ENCODE measurements at places on chromosomes 6 and 20.

DNA sequence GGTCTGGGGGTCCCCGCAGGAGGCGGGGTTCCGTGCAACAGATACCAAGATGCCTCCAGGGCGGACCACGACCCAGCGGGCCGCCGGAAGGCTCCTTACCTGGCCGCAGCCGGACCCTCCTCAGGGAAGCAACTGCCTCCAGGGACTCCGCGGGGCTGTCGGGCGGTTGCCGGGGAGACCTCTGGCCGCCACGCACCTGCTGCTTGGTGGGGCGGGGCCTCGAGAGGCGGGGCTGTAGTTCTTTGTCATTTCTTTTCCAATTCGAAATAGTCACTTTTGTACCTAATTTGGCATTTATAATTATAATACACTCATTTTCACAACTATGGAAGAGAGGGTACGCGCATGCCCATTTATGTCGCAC lies 647 bp downstream of the AK9 start:
- DNase-seq = peak; percentile 65

DNA sequence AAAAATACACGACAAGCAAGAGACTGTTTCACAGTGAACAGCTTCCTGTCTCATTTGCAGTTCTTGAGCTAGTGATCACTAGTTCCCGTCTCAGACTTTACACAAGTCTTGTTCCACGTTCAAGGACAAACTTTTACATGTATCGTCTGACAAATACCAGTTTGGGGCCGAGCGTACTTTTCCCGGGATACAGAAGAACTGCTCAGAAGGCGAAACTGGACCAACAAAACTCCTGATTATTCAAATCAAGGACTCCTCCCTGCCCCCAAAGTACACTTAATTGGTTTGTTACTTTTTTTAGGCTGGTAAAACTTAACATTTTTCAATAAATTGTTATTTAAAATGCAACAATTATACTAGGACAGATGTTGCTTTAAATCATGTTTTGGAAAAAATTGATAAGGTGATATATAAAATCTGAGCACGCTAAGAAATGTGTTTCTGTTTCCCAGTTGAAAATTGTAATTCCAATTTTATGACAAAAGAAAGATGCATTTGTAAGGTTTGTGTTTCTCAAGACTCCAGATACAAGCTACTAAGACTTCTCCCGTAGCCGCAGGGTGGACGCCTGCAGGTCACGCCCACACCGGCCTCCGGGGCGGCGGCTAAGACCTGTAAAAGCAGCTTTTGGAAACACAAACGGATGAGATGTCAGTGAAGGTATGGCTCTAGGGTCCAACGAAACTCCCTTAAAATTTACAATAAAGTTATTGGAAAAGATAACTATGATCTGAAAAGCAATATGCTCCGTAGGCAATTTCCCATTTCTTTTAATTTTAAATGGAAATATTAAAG lies 16.8 kb upstream of the TCFL5 start:
- DNase-seq = no peak

GRCh38 chr20:7257692-7258466 lies 490.4 kb downstream of the BMP2 start:
- no peak for DNase-seq

DNA sequence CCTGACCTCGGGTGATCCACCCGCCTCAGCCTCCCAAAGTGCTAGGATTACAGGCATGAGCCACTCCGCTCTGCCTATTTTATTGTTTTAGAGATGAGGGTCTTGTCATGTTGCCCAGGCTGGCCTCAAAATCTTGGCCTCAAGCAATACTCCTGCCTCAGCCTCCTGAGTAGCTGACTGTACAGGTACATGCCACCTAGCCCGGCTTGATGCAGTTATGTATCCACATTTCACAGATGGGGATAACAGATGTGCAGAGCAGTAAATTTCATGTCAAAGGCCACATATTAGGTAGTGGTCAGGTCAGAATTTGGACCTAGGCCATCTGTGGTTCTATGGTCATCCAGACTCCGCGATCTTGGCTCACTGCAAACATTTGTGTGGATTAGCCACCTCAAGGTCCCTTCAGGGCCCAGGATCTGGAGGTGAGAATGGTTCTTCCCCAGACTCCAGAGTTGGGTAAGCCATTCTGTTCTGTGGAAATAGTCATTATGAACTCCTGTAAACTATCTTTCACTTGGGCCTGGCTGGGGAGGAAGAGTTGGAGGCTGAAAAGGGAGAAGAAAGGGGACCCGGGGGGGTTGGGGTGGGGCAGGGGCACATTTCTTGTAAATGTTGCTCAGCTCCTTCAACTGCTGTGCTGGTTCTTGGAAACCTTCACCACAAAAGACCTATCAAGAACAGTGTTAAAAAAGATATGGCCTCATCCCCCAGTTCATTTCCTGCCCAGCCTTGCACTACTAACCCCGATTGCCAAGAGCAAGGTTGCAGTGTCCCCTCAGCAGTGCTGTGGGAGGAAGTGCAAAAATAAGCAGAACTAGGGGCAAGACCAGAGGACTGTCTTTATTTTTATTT lies 13.0 kb downstream of the PIM1 start:
- DNase-seq = no peak

- DNase-seq = no peak
These were observed 197.0 kb downstream of the CLIC5 start for GRCh38 chr6:45818655-45819054.

- DNase-seq = peak; percentile 55
These were observed 639 bp upstream of the CD24 start for GRCh38 chr6:106974999-106975737.

DNA sequence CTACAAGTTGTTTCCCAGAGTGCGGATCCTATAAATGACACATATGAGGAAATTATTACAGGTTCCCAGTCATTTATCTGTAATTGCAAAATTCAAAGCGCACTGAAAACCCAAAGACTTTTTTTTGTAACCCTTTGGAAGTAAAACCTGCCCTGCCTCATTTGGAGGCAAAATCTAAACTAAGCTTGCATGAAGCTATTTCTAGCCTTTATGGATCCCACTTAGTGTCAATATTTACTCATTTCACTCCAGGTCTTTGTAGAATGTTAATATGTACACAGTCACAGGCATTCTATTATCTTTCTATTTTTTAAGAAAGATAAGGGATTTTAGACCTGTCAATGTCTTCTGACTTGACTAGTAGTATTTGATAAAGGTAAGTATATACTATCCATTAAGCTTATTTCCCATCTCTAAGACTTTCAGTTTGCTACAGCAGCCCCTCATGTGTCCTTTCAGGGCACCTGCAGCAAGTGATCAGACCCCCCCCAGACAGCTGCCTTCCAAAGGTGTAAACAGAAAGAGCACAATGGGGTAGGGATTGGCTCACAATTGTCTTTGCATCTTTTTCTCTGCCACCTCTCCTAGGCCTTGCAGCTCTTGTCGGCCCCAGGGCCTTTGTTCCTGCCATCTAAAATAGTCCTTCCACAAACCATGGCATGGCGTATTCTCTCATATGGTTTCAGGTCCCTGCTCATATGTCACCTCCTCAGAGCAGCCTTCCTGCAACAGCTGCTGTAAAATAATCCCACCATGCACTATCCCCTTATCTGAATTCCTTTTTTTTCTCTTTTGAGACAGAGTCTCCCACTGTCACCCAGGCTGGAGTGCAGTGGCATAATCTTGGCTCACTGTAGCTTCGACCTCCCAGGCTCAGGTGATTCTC lies 1.3 kb upstream of the REPS1 start:
- DNase-seq = peak; percentile 35

GRCh38 chr6:72789145-72789544 lies 167.3 kb downstream of the KCNQ5 start:
- no peak for DNase-seq

DNA sequence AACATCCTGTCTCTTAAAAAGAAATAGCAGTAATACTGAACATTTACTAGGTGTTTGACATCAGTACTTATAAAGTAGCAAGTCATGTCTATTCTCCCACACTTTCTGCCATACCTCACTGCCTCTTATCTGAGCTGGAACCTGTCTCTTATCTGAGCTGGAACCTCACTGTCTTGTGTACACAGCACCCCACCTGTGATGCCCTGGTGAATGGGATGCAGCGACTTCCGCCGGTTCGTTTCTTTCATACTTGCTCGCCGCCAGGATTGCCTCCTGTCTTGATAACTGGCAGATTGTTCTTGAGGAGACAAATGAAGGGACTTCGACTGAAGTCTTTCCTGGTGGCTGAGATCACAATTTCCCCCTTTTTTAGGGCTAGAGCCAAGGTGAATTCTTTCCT lies 2.9 kb downstream of the DSN1 start:
- DNase-seq = no peak

DNA sequence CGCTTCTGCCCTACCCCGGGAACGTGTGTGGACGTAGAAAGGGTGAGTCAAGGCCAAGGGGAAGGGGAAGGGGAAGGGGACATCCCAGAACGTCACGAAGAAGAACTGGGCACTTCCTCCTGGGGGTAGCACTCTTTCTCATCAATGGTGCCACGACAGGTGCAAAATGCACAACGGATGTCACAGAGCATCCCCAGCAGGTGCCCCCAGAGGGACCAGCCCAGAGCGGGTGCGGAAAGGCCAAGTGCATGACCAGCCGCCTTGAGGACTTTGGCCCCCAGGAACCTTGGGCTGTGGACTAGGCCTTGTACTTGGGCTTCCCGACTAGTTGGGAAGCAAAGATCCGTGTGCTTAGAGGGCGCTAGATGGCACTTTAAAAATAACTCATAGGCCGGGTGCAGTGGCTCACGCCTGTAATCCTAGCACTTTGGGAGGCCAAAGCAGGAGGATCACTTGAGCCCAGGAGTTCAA lies 12.1 kb upstream of the SRC start:
- DNase-seq = no peak

Data from COR-L47 (cell line).